Aorta (tissue), 5 donors: ENCODE measurements at places on chromosomes 5 and 9. TPM values are rescaled to one million over a fixed set of nuclear protein-coding genes. Genes with fewer than 3 reads are reported as not detected.

Gene CDX1
- not detected for total RNA-seq

Gene FRRS1L
- total RNA-seq, result 1.9 TPM

Gene CRHBP
- total RNA-seq, result 3.5 TPM

Gene IL7R
- total RNA-seq, result 6.8 TPM

Gene TMEFF1
- total RNA-seq, result 0.78 TPM

Gene SNCB
- total RNA-seq, result not detected

Gene MCTP1
- 30.8 TPM for total RNA-seq

DNA sequence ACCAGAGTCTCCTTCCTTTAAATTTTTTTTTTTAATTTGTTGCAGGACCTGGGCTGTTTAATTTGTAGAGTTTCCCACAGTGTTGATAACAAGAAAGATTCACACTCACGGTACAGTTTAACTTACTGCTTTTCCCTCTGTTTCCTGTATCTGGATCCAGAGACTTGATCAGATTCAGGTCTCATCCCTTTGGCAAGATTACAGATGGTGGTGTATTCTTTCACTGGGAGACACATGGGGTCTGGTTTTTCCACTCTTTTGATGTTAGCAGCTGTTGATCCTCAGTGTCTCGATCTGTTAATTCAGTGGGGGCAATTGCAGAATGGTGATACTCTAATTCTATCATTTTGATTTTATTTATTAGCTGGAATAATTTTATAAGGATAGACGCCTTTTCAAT lies 75.4 kb upstream of the TNFAIP8 start:
- H3K27ac ChIP-seq, result no peak overlapping the region
- H3K36me3 ChIP-seq, result no peaks in the 10 kb centered on the region
- peaks cover 4% of the 10 kb centered on the region for H3K4me1 ChIP-seq
- H3K27me3 ChIP-seq, result no peaks in the 10 kb centered on the region
- no peak overlapping the region for H3K4me3 ChIP-seq
- no peak for DNase-seq

DNA sequence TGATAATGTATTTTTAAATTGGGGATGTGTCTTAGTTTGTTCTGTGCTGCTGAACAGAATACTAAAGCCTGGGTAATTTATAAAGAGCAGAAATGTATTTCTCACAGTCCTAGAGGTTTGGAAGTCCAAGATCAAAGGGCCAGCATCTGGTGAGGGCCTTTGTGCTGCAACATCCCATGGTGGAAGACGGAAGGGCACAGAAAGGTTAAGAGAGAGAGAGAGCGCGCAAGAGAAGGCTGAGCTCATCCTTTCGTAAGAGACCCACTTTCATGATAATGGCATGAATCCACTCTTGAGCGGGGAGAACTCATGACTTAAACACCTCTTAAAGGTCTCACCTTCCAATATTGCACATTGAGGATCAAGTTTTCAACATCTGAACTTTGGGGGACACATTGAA lies 79.1 kb upstream of the GOLM1 start:
- H3K36me3 ChIP-seq, result no peaks in the 10 kb centered on the region
- DNase-seq, result no peak
- no peaks in the 10 kb centered on the region for H3K4me1 ChIP-seq
- H3K27me3 ChIP-seq, result no peaks in the 10 kb centered on the region

GRCh38 chr9:112811518-112811917 lies 61.0 kb downstream of the SNX30 start:
- no peaks in the 10 kb centered on the region for H3K4me1 ChIP-seq
- DNase-seq, result no peak
- no peaks in the 10 kb centered on the region for H3K27me3 ChIP-seq
- H3K27ac ChIP-seq, result no peak overlapping the region
- no peaks in the 10 kb centered on the region for H3K36me3 ChIP-seq

DNA sequence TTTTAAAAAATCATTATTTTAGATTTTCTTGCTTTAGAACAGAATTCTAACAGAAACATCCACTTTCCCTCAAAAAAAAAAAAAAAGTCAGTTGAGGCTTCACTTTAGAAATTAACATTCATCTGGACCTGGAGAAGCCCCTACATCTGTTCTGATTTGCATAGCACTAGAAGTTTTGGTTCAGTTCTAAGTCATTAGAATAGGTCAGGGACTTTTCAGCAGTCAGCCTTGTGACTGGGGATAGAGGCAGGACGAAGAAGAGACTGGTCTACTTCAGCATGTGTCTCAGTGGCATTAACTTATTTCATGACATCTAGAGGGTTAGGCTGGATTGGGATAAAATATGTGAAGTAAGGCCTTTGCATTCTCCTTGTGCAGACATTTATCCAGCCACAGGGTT lies 215.8 kb upstream of the DAB2 start:
- no peaks in the 10 kb centered on the region for H3K36me3 ChIP-seq
- no peaks in the 10 kb centered on the region for H3K4me1 ChIP-seq
- no peak for DNase-seq
- no peaks in the 10 kb centered on the region for H3K27me3 ChIP-seq
- H3K4me3 ChIP-seq, result no peak overlapping the region

- H3K4me1 ChIP-seq, result no peaks in the 10 kb centered on the region
- H3K36me3 ChIP-seq, result no peaks in the 10 kb centered on the region
- no peak for DNase-seq
- H3K27ac ChIP-seq, result no peak overlapping the region
Measured at GRCh38 chr9:5429873-5430564, 7.7 kb downstream of the PLGRKT start.

DNA sequence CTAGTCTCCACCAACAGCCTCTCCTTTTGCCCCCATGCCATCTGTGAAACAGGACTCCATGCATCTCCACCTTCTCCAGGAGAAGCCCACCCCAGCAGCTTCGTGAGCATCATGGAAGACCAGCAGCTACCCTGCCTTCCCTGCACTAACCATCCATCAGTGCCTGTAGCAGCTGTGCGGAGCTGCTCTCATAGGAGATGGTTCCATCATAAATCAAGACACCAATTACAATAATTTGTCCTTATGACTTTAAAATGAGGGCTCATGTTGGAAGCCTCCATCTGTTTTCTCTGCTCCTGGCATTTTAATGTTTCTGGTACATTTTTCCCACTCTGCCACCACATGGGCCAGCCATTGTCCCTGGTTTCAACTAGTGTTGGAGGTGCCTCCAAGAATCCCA lies 69.9 kb downstream of the FGF1 start:
- H3K4me1 ChIP-seq, result no peaks in the 10 kb centered on the region
- no peak overlapping the region for H3K4me3 ChIP-seq
- H3K36me3 ChIP-seq, result no peaks in the 10 kb centered on the region
- H3K27me3 ChIP-seq, result no peaks in the 10 kb centered on the region
- H3K27ac ChIP-seq, result no peak overlapping the region

GRCh38 chr9:71168418-71168817 lies 47.0 kb upstream of the TRPM3 start:
- H3K36me3 ChIP-seq, result no peaks in the 10 kb centered on the region
- no peaks in the 10 kb centered on the region for H3K4me1 ChIP-seq
- no peak overlapping the region for H3K4me3 ChIP-seq
- H3K27me3 ChIP-seq, result no peaks in the 10 kb centered on the region

DNA sequence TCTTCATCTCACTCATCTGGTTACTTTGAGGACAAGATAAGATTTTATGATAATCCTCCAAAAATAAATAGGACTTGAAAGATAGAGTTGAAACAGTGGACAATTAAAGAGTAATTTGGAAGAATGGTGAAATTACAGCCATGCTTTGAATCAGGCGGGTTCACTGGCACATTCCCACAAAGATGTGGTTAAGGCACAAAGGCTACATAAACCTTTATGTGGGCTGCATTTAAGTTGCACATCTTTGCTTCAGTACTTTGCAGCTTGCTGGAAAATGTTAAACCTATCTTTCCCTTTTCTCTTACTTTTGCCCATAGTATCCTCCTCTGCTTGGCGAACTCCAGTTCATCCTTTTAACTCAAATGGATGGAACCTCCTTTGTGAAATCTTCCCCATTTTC lies 92.2 kb upstream of the TNFAIP8 start:
- H3K4me3 ChIP-seq, result no peak overlapping the region
- H3K27me3 ChIP-seq, result no peaks in the 10 kb centered on the region

DNA sequence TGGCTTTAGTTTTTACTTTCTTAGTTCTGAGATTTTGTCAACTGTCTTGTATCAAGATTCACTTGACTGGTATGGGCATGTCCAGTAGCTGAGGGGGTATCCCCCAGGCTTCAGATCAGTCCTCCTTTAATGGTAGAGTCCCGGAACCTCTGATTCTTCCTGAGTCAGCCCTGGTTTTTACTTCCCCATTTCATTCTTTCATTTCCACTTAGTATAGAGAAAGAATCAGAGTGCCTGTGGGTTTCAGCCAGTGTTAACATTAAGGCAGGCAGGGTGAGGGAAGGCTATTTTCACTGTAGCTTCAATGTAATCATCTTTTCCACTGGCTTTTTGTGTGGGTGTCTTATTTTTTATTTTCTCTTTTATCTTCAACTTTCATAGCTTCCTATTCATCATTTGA lies 8.3 kb upstream of the COMMD10 start:
- H3K4me1 ChIP-seq, result no peaks in the 10 kb centered on the region
- no peak overlapping the region for H3K27ac ChIP-seq
- no peak for DNase-seq
- no peaks in the 10 kb centered on the region for H3K36me3 ChIP-seq

DNA sequence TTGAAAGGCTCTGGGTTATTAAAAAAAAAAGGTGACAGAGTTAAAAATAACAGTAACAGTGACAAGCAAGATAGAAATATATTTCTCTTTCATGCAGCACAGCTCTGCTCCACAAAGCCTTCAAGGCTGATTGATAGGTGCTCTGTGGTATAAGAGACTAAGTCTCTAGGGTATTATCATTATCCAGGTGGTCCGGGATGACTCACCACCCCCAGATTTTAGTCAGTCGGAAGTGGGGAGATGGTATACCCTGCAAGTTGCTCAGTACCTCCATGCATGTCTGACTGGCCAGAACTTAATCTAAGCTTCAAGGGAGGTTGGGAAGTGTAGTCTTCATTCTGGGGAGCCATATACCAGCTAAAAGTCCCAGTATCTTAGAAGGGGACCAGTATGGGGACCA lies 76.1 kb downstream of the SLC1A3 start:
- no peak for DNase-seq
- H3K4me1 ChIP-seq, result no peaks in the 10 kb centered on the region
- no peaks in the 10 kb centered on the region for H3K27me3 ChIP-seq
- no peak overlapping the region for H3K4me3 ChIP-seq
- H3K36me3 ChIP-seq, result no peaks in the 10 kb centered on the region

DNA sequence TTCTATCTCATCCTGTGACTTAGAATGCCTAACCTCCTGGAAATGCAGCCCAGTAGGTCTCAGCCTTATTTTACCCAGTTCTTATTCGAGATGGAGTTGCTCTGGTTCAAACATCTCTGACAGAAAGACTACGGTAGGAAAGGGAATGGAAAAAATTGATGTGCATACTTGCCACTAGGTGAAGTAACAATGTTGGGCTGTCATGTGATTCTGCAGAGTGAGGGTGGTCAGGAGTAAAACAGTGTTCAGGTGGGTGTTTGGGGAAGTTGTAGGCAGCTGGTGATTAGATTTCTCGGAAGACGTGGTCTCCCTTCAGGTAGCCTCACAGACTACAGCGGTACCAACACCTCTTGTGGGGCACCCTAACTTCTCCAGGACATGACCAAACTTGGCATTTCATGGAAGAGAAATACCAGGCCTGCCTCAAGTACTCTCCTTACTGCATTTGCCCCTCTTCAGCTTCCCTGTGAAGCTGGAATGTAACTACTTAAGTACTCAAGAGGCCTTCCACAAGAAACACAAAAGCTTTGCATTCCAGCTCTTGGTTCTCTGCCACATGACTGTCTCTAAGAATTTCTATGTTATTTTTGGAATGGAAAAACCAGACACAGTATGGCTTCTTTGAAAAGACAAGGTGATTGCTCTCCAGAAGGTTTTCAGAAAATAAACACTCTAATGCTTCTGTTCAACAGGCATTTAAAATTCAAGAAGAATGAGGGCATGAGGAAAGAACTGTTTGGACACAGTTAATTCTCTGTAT lies 17.4 kb upstream of the ENTREP1 start:
- H3K4me3 ChIP-seq, result no peak overlapping the region
- no peak overlapping the region for H3K27ac ChIP-seq
- H3K36me3 ChIP-seq, result no peaks in the 10 kb centered on the region
- no peaks in the 10 kb centered on the region for H3K27me3 ChIP-seq
- H3K4me1 ChIP-seq, result peaks cover 2% of the 10 kb centered on the region

DNA sequence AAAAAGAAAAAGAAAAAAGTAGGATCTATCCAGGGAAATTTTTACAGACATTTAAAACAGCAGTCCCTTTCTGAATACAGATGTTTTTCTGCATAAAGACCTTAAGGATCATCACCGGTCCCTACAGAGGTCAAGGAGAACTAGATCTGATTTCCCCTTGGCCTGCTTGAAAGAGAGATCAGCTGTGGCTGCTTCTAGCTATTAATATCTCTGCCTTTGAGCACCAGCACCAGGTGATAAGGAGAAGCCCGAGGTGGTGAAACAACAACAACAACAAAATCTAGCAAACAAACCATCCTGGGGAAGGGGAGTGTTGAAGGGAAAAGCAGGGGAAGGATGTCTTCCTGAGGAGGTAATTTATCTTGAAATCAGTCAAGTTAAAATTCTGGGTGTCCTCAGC lies 42.1 kb downstream of the ZNF366 start:
- DNase-seq, result no peak
- no peaks in the 10 kb centered on the region for H3K27me3 ChIP-seq
- no peaks in the 10 kb centered on the region for H3K36me3 ChIP-seq
- peaks cover 5% of the 10 kb centered on the region for H3K4me1 ChIP-seq

DNA sequence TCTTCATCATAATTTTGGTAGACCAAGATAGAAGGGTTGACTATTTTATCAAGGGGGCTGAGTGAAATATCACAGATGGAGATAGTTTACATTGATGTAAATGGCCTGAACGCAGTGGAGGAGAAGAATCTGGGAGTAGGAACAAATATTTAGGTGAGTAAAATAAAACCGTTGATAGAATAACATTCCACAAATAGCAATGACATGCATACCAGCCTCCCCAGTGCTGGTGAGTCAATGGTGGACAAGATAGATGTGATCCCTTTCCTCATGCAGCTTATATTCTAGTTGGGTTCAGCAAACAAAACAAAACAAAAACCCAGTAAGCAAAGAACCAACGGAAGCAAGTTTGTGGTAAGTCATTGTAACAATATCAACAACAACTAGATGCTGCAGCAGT lies 385.2 kb downstream of the FAM170A start:
- H3K4me1 ChIP-seq, result no peaks in the 10 kb centered on the region
- no peak overlapping the region for H3K4me3 ChIP-seq
- H3K27me3 ChIP-seq, result no peaks in the 10 kb centered on the region
- no peaks in the 10 kb centered on the region for H3K36me3 ChIP-seq

DNA sequence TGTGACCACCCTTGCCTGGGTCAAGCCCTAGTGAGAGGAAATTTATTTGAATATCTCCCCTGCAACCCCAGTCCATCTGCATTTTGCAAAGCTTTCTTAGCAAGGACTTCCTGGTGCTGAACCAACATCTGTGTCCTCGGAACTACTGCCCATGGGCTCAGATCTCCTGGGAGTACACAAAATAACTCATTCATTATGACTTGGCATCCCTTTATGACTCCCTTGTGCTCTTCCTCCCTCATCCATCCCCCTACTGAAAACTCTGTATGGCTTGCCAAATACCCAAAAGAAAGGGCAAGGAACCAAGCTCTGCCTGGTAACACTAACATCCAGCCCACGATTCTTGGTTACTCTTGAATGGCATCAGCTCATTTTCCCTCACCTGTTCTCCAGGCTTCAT lies 368.5 kb downstream of the NTRK2 start:
- H3K4me1 ChIP-seq, result no peaks in the 10 kb centered on the region
- DNase-seq, result no peak
- H3K27ac ChIP-seq, result no peak overlapping the region
- no peaks in the 10 kb centered on the region for H3K27me3 ChIP-seq
